OCI-LY7 (cell line): ENCODE measurements at places on chromosomes 7 and 10. TPM values are rescaled to one million over a fixed set of nuclear protein-coding genes. Genes with fewer than 3 reads are reported as not detected.

GRCh38 chr10:100939763-100940344 is 27.1 kb downstream of the SLF2 start:
- DNase-seq, result no peak

DNA sequence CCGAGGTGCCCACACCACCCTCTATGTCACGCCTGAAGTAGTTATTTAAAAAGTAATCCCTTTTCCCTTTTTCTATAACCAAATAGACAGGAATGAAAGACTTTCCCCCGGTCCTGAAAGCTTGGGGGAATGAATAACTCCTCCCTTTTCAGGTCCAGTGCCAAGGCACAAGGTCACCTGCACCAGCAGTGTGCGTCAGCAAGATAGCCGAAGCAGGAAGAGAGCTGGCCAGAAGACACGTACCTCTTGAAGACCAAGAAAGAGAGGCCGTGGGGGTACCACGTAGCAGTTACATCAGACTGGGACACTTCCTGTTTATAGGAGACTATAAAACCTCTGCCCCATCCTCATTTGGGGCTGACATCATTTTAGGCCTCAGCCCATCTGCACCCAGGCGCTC is 10.7 kb upstream of the AKR1B1 start:
- no peak for DNase-seq

The DLG5 gene
- 0.17 and 0.27 TPM in 2 replicates for total RNA-seq

- DNase-seq, result no peak
Observed at GRCh38 chr7:115924411-115924810, 106.2 kb downstream of the TFEC start.

GRCh38 chr10:12350925-12351324 is 1.6 kb downstream of the CAMK1D start:
- no peak for DNase-seq

DNA sequence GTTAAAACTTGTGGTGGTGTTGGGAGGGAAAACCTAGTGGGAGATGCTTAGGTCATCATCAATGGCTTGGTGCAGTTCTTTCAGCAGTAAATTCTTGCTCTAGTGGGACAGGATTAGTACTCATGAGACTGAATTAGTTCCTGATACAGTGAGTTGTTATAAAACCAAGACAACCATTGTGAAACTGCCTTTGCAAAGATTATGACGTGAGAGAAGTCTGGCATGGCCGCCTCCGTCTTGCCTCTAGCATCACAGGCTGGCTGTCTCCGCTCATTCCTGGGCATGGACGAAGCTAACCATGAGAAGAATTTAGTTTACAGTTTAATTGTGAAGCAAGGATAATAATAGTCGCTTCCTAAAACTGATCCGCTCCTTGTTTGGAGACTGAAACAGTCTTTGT is 186.4 kb downstream of the KIF20B start:
- no peak for DNase-seq

GRCh38 chr10:109504401-109504800 is 418.9 kb downstream of the XPNPEP1 start:
- no peak for DNase-seq

The NPTX2 gene
- total RNA-seq, result not detected in 2 replicates

DNA sequence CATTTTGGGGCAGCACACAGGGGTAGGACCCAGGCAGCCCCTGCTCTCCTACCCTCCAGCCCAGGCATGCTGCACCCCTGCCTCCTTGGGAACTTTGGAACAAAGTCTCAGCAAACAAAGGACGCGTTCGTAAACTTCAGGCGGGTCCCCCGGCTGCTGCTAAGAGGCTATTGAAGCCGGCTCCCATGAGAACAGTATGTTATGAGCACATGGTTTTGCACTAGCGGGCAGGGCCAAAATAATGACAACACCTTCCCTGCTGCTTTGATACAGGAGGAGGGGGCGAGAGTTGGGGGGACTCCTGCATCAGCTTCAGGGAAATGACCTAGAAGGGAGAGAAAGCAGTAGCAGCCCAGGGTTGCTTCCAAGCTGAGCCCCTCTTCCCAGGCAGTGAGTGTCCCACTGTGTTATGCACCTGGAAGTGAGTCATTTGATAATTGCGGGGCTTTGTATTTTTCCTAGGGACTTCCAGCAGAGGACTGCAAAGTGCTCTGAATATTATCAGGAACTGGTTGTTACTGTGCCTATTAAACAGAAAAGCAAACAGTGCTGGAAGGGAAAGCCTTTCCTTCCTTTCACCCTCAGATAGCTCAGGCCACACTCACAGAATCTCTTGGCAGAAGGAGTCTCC is 6.9 kb downstream of the ITPRIP start:
- DNase-seq, result no peak

- DNase-seq, result no peak
Observed at GRCh38 chr10:65571011-65571570, 1354.7 kb upstream of the LRRTM3 start.

The PRSS37 gene
- total RNA-seq, result not detected in 2 replicates

- DNase-seq, result no peak
Observed at GRCh38 chr7:93894426-93894825, 3.9 kb upstream of the TFPI2 start.
